AG09309 (cell line): ENCODE measurements at places on chromosomes 7 and 10.

DNA sequence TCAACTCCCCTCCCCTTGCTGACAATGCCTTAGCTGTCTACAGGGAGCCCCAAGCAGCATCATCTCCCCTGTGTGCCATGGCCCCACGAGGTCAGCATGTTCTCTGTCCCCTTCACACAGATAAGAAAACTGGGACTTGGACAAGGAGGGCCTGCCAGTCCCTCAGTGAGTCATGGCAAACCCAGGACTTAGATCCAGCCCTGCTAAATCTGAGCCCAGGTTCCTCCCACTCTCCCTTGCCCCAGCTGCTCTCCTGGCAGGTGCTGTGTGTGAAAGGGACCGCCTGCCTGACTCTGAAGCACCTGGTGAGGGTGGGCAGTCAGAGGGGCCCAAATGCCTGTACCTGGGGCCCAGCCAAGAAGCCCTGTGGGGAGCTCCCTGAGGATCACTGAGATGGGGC, 7.4 kb downstream of the CRHR2 start:
- no peak for DNase-seq

DNA sequence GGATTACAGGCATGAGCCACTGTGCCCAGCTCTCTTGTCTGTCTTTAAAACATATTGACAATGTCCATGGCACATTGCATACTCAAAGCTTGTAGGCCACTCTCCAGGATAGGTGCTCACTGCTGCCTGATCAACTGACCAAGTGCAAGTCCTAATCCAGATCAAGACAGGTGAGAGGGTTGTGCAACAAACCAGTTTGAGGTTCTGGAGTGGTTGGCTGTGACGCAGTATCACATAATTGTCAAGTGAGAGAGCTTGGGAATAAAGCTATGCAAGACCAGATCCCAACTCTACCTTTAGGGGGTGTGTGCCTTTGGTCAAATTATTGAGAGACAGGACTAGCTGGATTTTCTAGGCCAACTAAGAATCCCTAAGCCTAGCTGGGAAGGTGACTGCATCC, 43.0 kb upstream of the OPN4 start:
- DNase-seq: no peak

GRCh38 chr7:155994279-155994811, 182.1 kb upstream of the SHH start:
- DNase-seq: no peak

DNA sequence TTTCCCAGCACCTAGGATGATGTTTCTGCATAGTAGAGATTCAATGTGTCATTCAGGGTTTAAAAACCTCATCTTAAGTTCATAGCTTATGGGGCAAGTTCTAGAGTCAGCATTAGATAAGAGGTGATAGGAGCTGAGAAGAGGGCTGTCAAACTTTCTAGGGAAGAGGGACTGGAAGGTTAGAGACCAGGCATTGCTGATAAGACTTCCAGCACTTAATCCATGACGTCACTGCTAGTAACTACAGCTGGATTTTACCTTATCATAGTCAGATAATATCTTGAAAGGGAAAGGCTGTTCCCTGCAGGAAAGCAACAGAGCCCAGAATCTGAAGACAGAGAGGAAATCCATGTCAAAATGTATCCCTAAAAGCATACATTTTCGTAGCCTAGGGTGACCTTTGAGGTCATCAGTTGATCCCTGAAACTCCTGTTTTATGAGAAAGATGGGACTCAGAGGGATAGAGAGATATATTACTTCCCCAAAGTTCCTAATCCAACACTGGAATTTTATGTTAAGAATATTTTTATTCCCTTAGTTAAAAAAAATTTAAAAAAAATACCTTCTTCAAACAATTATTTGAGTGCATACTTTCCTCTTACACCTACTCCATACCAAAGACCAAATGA, 3.3 kb upstream of the CPED1 start:
- DNase-seq: no peak
